Progenitor cell of endocrine pancreas (in vitro differentiated cells): ENCODE measurements at places on chromosomes 5 and 9.
A peak's percentile ranks its signal among the peaks of the same experiment; 100 is the strongest.

DNA sequence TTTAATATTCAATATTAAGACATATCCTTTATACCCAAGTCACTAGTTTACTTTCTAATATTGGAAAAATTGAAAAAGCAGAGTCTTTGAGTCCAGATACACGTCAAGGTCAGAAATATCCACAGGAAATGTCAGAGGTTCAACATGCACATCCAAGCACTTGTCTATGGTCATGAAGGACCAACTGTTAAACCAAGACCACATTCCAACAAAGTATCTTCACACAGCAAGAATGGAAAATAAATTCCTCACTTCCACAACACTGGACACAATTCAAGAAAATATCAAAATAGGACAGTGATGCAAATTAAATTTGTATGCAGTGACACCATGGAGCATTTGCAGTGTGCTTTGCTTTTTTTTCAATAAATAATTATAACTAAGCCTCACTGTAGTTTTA, 142.5 kb downstream of the GABRB2 start:
- no peak for DNase-seq

GRCh38 chr9:3793363-3793762, 267.6 kb upstream of the RFX3 start:
- no peak for DNase-seq

GRCh38 chr5:116135344-116135743, 50.5 kb downstream of the COMMD10 start:
- no peak for DNase-seq

GRCh38 chr9:70420441-70421271, 6.2 kb upstream of the KLF9 start:
- peak; percentile 58 for DNase-seq

GRCh38 chr5:156405988-156406387, 79.0 kb downstream of the SGCD start:
- no peak for DNase-seq

DNA sequence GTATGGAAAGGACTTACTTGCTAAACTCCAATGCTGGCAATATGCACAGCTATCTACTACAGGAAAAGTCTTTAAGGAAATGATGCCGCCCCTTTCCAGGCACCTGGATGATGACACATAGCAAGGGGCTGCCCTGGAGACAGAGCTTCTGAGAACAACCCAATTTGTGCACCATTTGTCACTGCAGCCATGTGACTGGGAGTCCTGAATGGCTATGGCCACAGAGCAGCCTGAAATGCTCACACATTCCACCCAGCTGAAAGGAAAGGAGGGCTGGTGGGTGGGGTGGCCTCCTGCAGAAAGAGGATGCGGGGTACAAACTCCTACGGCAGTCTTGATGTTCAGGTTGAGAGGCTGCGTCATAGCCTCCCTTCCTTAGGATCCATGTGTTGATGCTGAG, 70.1 kb upstream of the FSTL4 start:
- no peak for DNase-seq

DNA sequence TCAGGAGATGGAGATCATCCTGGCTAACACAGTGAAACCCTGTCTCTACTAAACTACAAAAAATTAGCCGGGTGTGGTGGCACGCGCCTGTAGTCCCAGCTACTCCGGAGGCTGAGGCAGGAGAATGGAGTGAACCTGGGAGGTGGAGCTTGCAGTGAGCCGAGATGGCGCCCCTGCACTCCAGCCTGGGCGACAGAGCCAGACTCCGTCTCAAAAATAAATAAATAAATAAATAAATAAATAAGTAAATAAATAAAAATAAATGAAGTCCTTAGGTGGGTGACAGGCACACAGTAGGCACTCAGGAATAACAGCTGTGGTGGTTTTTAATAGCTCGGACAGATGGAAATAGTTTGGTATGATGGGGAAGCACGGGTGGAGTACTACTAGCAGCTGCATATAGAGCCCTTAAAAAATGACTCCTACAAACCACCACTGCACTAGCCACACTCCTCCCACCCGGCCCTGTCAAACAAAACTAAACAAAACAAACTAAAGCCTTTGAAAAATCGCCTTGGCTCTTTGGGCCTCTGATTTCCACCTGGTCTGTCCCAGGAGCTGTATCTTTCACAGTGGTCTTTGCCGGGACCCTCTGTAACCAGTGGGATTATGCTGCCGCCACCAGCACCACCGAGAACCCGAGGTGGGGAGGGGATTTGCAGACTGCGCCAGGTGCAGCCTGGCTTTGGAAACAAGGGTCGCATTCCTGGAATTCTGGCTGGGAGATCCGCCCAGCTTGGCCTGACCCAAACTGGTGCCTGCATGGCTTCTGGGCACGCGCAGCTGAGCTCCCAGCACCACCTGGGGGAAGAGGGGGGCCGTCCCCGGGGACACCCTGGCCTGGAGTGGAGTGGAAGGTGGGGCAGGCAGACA, 5.1 kb upstream of the WDR5 start:
- DNase-seq: peak; percentile 48

GRCh38 chr9:17083258-17083657, 51.6 kb upstream of the CNTLN start:
- no peak for DNase-seq

GRCh38 chr9:38339087-38339486, 53.4 kb upstream of the ALDH1B1 start:
- no peak for DNase-seq

- DNase-seq: no peak
These were observed 67.3 kb upstream of the ZFR start for GRCh38 chr5:32511776-32512374.

DNA sequence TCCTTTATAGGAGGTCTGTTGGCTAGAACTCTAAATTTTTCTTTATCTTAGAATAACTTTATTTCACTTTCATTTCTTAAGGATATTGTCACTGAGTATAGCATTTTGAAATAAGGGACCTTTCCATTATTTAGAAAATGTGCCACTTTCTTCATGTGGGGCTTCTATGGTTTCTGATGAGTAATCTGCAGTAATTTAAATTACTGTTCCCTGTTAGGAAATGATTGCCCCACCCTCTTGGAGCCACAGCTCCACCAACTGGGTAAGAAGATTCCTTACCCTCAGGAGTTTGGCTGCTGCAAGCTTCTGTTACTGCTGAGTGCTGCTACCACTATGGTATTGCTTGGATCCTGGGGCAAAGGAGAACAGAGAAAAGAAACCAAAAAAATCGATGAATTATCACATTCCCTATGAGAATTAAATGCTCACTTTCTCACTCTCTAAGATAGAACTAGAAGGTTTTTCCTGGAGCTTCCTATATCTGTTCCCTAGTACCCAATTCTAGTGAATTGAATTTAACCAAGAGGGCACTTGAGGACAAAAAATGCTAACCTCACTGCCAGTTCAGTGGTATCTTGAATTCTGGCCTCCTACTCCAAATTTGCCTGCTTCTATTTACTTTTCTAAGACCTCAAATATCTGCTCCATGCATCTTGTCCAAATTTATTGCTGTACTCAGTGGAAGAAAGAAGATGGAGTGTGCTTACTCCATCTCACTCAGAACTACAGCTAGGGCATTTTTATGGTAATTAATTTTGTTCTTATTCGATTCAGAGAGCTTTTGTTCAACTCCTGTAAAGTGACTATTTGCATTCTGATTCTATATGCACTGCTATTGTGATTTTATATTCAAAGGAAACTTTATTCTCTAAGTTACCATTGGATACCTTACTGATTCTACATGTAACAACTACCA, 2111.3 kb downstream of the MAT2B start:
- DNase-seq: no peak

GRCh38 chr5:59517926-59518585, 375.5 kb downstream of the PDE4D start:
- no peak for DNase-seq

GRCh38 chr9:22863736-22864135, 417.1 kb downstream of the DMRTA1 start:
- no peak for DNase-seq

DNA sequence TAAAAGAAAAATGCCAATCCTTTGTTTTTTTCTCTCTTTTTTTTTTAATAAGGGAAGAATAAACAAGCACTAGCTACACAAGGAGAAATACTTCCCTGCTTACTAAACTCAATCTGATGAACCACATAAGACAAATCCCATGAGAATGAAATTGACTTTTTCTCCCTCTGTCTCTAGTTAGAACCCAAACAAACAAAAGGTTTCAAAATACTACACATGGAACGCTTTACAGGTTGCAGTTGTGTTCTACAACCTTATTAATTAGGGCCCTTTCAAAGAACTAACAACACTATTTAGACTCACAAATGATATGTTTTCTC, 124.5 kb downstream of the PDE4D start:
- DNase-seq: no peak

- DNase-seq: no peak
These were observed 5.2 kb downstream of the GABRP start for GRCh38 chr5:170788626-170789304.

- no peak for DNase-seq
These were observed 133.5 kb downstream of the FAM114A2 start for GRCh38 chr5:153905219-153905618.

- DNase-seq: no peak
These were observed 114.5 kb downstream of the TSSK1B start for GRCh38 chr5:113320273-113320780.

DNA sequence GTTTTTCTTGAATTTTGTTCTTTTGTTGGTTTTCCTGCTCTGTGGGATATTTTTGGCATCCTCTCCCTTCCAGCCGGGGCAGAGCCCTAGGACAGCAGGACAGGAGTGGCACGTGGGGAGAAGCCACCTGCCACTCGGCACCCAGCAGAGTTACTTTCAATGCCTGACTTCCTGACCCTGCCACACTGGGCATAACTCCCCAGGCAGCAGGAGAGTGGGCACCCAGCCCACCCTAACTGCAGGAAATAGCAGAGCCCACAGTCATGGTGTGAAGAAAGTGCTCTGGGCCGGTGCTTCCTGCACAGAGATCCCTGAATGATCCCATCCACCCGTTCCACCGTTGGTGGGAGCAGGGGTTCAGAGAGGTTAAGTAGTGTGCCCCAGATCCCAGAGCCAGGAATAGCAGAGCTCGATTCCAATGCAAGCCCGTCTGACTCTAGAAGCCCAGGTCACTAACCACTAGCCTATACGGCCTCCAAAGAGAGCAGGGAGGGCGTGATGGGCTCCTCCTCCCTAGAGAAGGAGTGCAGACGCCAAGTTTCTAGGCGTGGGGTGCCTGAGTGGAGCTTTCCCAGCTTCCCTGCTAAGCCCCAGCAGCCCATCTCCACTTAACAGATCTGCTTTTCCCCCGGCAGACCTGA, 8.1 kb upstream of the NUP214 start:
- no peak for DNase-seq

GRCh38 chr9:35658968-35659220, 802 bp downstream of the CCDC107 start:
- no peak for DNase-seq

- DNase-seq: no peak
These were observed 124.2 kb downstream of the GNA14 start for GRCh38 chr9:77523891-77524290.

- DNase-seq: peak; percentile 71
These were observed 272.6 kb downstream of the FANCC start for GRCh38 chr9:95044731-95045508.

DNA sequence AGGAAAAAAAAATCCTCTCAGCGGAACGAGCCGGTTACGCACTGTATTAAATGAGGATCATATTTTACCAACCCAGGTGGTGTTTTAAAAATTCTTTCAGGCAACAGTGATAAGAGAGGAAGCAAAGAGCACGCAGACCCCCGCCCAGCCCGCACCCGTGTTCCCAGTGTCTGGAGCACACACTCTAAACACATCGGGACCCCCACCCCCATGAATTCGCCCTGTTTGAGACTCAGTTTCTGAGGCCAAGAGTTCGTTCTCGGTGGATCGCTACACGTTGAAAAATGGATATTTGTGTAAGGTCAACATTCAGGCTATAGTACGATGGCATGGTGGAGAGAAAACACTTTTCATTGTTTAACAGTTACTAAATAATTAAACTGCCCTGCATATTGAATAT, 196.3 kb downstream of the MEF2C start:
- no peak for DNase-seq

GRCh38 chr5:66818935-66819328, 222.7 kb downstream of the MAST4 start:
- no peak for DNase-seq

DNA sequence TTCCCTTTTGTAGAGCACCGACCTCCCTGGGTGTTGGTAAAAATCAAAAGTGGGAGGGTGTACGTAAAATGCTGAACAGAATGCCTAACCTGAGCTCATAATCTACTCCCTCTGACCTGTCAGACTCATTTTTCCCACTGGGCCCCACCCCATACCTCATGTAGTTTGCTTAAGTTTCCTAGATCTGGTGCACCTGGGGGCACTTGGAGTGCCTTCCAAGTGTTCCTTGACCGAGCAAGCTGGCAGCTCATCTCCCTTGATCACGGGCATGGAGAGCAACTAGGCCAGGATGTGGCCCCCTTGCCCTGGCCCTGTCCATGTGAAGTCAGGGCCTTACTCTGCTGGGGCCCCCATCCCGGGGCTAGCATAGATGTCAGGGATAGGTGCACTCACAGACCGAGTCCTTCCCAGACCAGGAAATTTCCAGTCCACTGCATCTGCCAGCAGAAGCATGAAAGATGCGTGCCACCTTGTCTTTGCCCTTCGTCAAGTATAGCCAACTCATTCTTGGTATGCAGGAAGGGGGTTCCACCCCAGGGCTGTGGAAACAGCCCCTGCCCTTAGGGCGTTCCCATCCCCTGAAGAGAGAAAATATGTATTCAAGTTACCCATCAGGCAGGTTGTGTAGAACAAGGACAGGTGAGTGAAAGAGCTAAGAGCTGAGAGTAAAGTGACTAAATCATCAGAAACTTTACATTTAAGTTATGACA, 41.9 kb downstream of the SLC22A5 start:
- DNase-seq: no peak

GRCh38 chr9:9874270-9874669, 738.5 kb downstream of the PTPRD start:
- DNase-seq: no peak

- DNase-seq: no peak
These were observed 96.0 kb downstream of the SLIT3 start for GRCh38 chr5:169204788-169205400.

DNA sequence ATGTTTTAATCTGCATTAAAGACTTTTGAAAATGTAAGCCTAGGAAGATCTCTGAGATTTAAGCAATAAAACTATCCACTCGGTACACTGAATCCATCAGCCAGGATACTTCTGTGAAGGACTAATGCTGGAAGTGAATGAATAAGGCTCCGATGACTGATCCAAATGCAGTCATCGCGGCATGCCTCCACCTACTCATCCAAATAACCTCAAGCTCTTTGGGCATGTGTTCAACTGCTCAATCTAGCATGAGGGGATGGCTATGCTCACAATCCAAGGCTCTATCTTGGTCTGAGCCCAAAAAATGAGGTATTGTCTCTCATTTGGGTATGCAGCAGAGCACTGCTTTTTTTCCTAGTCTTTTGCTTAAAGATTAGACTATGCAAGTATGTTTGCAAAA, 19.2 kb downstream of the MARCHF3 start:
- DNase-seq: no peak

GRCh38 chr5:42923710-42924109, 112.0 kb upstream of the SELENOP start:
- DNase-seq: no peak

GRCh38 chr9:98142182-98142907, 23.3 kb upstream of the TRIM14 start:
- DNase-seq: no peak
